Transverse colon (tissue), 4 donors: ENCODE measurements at places on chromosomes 11 and 22.

GRCh38 chr11:120098503-120099020 is 39.4 kb downstream of the TRIM29 start:
- no peak for DNase-seq

DNA sequence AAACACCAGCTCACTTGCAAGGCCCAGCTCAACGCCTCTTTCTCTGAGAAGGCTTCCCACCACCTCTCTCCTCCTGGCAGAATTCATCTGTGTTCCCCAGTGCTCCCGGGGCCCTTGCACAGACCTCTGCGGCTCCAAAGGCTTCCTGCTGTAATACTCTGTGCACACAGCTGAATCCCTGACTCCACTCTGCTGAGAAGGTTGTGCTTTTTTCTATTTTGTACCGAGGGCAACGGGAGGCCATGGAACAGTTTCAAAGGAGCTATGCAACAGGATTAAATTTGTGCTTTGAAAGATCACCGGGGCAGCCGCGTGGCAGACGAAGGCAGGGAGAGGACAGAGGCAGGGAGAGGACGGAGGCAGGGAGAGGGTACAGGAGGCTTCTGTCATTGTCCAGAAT is 49.2 kb upstream of the SYT7 start:
- DNase-seq, result no peak

GRCh38 chr11:121452609-121453150 is at the start of gene SORL1-AS1:
TSS of gene SORL1-AS1 (minus strand) at chr11:121452967.
- DNase-seq, result peak; percentile 45

- DNase-seq, result no peak
These were observed 52.2 kb downstream of the BMAL1 start for GRCh38 chr11:13329670-13330356.

DNA sequence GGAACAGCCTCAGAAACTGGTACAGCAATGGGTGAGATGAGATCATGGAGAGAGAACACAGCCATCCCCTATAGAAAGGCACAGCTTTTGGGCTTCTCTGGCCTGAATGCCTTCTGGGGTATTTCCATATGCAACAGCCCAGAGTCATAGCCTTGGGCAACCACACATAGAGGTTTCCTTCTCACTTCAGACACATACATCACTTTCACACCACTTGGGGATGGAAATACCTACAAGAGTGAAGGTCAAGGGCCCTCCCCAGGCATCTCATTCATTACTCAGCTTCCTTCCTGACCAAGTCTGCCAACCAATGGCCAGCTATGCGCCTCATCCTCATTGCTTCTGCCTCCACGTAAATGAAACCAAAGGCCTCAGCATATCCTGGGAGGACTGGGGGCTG is 17.7 kb upstream of the OLFML1 start:
- no peak for DNase-seq

- peak; percentile 53 for DNase-seq
These were observed 54.2 kb upstream of the CSNK2A3 start for GRCh38 chr11:11407065-11407762.

DNA sequence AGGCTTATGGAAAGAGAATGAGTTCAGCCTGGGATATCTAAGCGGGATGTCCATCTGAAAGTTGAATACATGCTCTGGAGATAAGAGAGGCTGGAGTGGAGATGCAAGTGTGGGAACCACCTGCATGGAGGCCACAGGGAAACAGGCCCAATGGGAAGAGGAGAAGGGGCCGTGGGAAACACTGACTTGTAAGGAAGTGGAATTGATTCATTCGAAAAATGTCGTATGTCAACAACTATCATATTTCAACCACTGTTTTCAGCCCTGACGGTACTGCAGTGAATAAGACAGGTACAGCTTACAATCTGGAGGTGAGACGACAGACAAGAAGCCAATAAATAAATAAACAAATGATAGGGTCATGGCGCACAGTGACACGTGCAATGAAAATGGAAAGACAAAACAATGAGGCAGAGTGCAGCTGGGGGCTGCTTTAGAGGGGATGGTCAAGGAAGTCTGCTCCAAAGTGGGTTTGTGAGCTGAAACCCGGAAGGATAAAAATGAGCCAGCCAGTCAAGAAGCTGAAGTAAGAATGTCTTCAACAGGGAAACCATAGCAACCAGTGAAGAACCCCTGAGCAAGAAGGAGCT is 35.9 kb downstream of the EFCAB6 start:
- DNase-seq, result no peak

DNA sequence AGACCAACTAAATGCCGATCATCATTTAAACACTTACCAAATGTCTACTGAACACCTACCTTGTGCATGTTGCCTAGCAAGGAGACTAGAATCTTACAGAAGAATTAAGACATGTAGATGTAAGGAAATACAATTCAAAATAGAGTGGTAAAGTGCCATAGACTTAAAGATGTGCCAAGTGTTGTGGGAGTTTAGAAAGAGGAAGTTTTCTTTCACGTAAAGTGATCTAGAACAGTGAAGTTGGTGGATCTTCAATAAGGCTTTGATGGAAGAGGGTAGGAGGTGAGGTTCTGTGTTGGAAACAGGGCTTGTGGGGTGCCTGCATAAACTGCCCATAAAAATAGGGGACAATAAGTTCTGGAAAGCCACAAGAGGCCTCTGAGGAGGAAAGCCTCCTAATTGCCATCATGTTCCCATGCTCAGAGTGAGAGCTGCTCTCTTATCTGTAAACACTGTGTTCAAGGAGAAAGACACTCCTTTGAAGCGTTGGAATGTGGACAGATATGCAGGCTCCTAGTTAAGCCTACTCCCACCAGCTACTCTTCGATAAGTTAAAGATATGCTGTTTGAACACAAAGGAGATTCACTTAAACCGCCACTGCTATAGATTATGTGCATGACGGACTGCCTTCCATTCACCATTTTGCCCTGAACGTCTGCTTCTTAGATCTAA is 66.7 kb downstream of the HSD17B12 start:
- DNase-seq, result no peak

DNA sequence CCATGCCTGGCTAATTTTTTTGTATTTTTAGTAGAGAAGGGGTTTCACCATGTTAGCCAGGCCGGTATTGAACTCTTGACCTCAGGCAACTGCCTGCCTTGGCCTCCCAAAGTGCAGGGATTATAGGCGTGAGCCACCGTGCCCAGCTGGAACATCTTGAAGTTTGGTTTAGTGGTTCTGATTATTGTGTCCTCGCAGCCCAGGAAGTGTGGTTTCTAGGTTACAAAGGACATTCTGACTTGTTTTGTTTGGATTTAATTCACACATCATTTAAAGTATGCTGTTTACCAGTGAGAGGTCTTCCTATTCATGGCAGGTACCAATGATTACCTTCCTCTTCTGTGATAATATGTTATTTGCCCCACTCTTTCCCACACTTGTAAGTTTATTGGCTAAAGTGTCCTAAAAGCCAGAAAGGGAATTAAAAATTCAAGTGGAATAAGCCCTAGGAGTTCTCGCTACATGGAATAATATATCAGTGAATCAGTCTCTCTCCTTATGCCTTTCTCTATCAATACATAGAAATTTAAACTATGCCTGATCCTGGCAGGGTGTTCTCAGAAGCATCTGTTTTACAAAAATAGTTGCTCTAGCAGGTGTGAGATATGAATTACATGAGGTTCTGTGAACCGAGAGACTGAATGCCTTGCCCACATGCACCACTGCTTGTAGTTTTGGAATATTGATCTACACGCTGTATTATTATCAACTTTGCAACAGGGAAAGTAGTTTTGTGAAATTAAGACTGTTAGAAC is 263.1 kb downstream of the DDX10 start:
- DNase-seq, result no peak

- no peak for DNase-seq
These were observed 78.7 kb upstream of the GRAMD1B start for GRCh38 chr11:123351375-123351774.

DNA sequence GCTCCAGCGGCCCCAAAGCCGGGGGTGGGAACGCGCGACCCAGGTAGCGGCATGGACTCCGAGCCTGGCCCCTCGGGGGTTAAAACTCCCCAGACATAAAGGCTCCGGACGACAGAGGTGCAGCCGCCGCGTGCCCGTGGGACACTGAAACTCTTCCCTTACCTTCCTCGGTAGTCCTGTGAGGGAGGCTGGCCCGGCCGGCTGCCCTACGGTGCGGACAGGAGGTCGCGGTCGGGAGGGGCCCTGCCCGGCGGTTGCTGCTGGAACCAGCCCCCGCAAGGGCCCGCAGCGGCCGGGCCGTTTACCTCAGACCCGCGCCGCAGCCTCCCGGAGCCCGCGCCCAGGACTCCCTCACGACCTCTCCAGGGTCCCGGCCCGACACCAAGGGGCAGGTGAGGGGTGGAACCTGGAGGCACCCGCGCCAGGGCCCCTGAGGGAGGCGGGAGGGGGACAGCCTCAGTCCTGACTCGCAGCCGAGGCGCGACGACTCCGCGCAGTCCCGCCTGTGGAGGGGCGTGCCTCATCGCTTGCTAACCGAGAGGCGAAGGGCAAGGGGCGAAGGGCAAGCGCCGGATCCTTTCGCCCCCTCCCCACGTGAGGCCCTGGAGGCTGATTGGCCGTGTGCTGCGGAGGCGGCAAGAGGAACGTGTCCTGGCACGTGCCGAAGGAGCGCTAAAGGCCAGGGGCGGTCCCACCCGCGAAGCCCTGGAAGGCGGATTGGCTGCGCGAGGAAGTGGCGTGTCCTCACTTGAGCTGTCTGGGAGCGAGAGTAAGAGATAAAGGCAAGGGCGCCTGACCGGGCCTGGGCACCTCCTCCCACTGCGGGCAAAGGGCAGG is at the start of gene UPB1:
Gene UPB1 (plus strand): TSS at position 805 of the 837 bp plus-strand sequence. CDS start 72 bp downstream, outside the sequence.
- DNase-seq, result no peak

- no peak for DNase-seq
These were observed 76.9 kb upstream of the TCF20 start for GRCh38 chr22:42347281-42347824.

GRCh38 chr11:19642185-19643158 is 70.2 kb upstream of the NAV2 start:
- no peak for DNase-seq

- no peak for DNase-seq
These were observed 3.9 kb downstream of the CSTF3 start for GRCh38 chr11:33157103-33158027.

DNA sequence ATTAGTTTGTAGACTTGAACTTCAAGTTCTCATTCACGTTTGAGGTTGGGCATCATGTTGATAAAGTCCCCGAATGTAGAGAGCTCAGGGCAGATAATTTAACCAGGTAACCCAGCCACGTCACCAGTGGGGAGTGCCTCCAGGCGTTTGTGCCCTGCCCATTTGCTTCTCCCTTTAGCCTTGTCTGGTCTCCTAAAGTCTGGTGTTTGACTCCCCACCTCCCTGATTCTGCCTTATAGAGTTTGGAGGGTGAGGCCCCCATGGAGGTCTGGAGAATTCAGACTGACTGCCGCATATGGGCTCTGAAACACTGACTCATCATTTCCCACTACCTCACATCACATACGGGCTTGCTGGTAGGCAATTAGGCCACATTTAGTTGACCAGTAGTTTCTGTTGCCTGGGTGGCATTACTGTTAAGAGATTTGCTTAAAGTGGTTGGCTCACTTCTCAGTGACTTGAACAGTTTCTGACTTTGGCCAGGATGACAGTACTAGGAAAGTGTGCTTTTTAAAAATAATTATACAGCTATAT is 99.3 kb upstream of the GAL start:
- DNase-seq, result no peak

GRCh38 chr11:74470526-74470925 is 3.2 kb upstream of the KCNE3 start:
- no peak for DNase-seq

GRCh38 chr11:101096036-101096704 is 33.4 kb downstream of the PGR start:
- no peak for DNase-seq

DNA sequence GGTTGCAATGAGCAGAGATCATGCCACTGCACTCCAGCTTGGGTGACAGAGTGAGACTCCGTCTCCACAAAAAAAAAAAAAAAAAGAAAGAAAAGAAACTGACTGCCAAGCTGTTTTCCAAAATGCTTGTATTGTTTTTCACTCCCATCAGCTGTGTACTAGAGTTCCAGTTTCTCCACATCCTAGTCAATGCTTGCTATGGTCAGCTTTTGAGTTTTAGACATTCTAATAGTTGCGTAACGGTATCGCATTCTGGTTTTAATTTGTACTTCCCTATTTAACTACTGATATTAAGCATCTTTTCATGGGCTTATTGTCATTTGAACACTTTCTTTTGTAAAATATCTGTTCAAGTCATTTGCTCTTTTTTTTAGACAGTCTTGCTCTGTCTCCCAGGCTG is 55.7 kb downstream of the TSPAN18 start:
- no peak for DNase-seq

DNA sequence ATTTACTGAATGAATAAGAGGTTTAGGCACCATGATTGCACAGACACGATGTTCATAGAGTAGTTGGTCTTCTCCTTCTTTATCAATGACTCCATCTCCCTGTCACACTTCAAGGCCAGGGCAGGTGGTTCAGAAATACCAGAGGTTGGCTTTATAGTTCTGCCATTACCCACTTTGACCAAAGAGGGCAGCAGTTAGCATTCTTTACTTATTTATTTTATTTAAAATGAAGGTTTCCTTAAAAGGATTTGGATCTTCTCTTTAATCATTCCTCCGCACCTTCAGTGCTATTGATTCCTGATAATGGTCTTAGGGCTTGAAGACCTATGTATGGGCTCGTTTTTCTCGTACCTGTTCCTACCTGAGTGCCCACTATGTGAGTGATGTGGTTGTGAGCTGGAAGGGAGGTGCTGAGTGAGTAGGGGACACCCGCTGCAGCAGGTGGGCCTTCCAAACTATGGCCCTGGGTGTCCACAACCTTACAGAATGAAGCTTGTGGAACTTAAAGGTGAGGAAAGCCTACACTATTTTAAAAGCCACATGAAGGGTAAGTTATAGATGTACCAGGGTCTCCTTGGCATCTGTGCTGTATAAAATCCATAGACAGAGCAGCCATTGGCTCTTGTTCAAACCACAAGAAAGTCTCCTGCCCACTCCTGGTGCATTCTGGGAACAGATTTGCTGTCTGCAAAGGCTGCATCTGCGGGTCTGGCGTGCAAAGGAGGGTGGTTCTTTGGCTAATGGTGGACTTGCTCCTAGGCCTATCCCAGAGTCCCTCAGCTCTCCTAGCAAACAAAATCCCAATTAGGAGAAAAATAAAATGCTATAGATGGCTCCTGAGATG is 35.0 kb downstream of the TIMP3 start:
- no peak for DNase-seq

GRCh38 chr11:1152316-1153104 is 5.2 kb upstream of the MUC5AC start:
- DNase-seq, result no peak

- no peak for DNase-seq
These were observed 14.4 kb upstream of the TPCN2 start for GRCh38 chr11:69034123-69034867.

- DNase-seq, result no peak
These were observed 69.3 kb downstream of the NCAPD3 start for GRCh38 chr11:134154441-134154840.

DNA sequence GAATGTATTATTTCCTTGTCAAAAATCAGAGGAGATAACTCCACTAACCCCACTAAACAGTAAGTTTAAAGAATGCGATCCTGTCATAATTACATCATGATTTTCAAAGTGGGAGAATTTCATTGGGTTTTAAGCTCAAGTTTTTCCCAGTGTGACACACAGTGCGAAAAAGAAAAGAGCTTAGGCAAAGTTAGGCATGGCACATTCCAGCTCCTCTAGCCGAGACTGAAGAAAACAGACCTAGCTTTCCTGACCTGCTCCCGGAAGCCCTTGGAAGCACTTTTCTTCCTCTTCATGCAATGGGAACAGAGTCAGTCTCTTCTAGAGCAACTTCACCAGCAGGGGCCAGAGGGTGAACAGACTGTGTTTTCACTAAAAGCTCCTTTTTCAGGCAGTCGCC is 76.6 kb upstream of the AKIP1 start:
- DNase-seq, result no peak

- no peak for DNase-seq
These were observed 5.5 kb upstream of the IL10RA start for GRCh38 chr11:117980720-117981119.
